ENCODE measurements at places on chromosomes 13 and 19.
A peak's percentile ranks its signal among the peaks of the same experiment; 100 is the strongest.

DNA sequence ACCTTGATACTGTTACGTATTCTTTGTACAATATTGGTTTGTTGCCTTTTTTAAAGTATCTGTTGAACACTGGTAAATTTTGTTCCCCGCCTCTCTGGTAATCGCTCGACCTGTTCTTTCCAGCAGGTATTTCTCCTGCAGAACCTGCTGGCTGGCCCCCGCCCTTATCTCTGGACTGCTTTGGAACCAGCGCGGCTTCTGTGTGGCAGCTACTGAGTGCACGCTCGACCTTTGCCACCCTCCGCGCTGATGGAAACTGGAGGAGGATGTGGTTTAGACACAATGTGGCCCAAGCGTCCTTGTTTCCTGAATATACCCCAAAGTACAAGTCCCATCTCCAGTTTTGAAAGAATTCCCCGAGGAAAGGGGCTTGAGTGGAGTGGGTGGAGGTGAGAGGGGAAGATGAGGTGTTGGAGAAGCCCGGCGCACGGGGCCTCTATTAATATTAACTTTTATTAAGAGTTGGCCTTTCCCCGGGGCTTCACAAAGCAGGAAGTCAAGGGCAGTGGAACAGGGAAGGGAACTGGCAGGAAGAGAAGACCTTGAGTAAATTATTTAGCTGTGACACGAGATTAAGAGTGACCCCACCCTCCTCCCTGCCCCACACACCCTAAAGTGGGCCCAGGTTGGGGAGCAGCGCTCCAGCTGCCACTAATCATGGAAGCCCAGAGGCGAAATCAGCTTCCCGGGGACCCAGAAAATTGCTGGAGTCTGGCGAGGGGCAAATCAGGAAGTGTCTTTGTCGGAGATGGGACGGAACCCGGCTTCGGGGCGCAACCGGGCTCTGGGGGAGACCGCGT, 16.0 kb downstream of the CDX2 start:
- no peak for DNase-seq

GRCh38 chr19:3148503-3148902, 12.7 kb downstream of the GNA15 start:
- no peak for DNase-seq

- no peak for DNase-seq
These were observed 39.9 kb downstream of the ITGBL1 start for GRCh38 chr13:101492251-101492910.

DNA sequence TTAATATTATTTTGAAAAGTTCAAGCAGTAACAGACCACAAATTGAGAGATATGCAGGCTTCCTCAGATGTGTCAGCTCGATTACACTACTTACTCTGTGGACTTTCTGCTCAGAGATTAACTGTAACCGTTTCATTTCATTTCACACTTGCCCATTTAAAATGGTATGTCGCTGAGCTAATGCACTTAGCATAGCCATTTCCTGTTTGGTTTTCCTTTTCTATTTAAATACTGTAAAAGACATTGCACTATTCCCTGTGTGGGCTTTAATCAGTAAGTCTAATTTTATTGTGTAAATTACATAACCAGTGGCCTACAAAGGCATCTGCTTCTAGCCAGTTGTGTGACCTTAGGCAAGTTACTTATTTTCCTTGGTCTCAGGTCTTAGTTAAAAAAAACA, 237.6 kb downstream of the LACC1 start:
- DNase-seq: no peak

DNA sequence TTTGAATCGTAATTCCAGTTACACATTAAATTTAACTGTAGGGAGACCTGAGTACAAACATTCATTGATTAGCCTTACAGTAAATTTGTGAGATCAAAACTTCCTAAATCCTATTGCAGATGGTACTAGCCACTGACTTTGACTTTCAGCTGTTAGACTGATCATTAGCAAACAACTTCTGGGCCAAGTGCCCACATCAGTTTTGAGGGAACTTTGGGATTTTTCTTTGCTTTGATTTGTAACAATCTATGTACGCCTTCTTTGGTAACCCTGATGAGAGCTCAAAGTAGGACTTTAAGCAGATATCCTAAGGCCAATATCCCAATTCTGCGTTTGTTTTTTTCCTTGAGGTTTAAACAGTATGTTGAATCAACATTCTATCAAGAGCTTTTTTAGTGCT, 131.5 kb downstream of the DLEU7 start:
- no peak for DNase-seq

DNA sequence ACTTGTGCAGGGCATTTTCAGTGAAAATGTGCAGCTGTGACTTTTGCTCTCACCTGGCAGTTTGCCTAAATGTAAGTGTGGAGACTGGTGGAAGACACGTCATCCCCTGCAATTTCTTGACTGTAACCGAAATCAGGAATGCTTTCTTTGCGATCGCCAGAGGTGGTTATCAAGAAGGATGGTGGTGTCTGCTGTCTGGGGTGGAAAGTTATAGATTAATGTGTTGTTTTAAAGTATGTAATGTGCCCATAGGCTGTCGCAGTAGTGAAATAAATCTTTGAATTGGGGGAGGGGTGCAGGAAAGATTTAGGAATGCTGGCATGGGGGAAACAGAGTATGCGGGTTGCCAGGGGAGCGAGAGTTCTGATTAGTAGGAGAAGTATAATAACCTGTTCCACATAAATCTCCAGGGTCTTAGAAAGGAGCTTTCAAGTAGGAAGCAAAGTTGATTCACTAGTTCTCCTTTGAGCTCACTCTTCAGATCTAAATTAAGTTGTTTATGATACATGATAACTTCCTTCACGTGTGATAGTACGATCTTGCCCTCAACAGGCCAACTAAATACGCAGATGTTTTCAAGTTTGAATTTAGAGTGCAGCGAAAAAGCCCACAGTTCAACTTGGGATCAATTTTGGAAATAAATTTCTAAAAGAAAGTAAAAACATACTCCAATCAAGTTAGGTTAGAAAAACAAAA, 1520.0 kb upstream of the SLC10A2 start:
- DNase-seq: no peak

- no peak for DNase-seq
These were observed 32.7 kb downstream of the VSTM1 start for GRCh38 chr19:54030895-54031586.

- DNase-seq: no peak
These were observed 874 bp downstream of the TRIM28 start for GRCh38 chr19:58544591-58545285.

- DNase-seq: no peak
These were observed 4.0 kb downstream of the RTN2 start for GRCh38 chr19:45492627-45493470.

GRCh38 chr19:29337029-29337428, 124.1 kb upstream of the UQCRFS1 start:
- no peak for DNase-seq

DNA sequence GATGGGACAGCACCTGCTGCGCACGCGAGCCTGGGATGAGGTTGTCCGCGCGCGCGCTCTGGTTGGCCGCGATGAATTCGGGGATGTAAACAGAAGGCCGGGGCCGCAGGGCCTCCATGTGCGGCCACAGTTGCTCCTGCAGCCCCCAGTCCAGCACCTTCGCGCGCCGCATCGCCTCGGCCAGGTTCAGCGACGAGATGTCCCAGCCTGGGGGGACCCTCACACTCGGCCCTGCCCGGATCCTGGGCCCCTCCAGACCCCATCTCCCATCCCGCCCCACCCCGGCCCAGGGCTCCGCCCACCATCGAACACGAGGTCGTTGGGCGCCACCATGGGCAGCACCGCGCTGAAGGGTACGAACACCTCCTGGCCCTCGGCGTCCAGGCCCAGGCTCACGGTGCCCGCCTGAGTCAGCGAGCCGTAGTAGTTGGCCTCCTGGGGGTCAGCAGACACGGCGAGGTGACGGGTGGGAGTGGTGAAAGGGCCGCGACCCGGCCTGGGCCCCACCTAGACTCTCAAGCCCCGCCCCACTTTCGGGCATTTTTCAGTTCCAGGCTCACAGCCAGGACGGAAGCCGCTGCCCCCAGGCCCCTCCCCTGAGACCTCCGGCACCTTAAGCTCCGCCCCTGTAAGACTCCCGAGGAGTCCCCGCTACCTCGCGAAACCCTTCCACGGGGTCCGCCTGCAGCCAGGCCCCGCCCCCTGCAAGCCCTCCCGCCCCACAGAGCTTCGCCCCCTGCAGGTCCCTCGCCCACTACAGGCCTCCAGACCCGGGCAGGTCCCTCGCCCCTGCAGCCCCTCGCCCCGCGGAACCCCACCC, 1.1 kb downstream of the ISYNA1 start:
- DNase-seq: peak; percentile 82

DNA sequence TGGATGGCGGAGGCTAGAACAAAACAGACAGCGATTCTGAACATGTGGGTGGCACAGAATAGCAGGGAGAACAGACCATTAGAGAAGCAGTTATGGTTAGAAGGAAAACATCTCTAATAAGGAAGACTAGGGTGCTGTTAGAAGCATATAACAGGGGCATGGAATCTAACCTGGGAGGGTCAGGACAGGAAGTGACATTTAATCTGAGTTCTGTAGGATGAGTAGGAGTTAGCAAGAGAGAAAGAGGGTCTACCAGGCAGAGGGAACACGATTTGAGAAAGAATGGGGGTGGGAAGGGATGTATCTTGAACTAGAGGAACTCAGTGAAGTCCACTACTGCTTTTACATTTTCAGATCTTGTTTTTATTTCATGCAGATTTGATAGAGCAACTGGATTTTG, 48.6 kb downstream of the B3GLCT start:
- DNase-seq: no peak

GRCh38 chr13:80132741-80133601, 208.0 kb downstream of the SPRY2 start:
- DNase-seq: no peak

- no peak for DNase-seq
These were observed 5.5 kb upstream of the SAE1 start for GRCh38 chr19:47124937-47125668.

DNA sequence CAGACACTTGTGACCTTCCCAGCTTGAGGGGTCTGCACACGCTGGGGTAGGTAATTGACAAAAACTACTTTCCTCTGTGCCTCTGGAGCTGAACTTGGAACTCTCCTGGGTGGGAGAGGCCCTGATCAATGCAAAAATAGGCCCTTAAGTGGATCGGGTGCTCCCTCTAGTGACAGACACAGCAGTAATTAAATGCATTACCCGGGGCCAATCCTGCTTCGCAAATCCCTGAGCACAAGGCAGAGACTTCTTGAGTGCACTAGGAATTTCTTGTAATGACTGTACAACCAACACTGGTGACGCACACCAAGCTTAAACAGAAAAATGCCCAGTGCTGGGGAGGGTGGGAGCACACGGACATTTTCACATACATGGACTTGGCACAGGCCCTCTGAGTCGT, 10.6 kb upstream of the UBE2S start:
- DNase-seq: peak; percentile 29

DNA sequence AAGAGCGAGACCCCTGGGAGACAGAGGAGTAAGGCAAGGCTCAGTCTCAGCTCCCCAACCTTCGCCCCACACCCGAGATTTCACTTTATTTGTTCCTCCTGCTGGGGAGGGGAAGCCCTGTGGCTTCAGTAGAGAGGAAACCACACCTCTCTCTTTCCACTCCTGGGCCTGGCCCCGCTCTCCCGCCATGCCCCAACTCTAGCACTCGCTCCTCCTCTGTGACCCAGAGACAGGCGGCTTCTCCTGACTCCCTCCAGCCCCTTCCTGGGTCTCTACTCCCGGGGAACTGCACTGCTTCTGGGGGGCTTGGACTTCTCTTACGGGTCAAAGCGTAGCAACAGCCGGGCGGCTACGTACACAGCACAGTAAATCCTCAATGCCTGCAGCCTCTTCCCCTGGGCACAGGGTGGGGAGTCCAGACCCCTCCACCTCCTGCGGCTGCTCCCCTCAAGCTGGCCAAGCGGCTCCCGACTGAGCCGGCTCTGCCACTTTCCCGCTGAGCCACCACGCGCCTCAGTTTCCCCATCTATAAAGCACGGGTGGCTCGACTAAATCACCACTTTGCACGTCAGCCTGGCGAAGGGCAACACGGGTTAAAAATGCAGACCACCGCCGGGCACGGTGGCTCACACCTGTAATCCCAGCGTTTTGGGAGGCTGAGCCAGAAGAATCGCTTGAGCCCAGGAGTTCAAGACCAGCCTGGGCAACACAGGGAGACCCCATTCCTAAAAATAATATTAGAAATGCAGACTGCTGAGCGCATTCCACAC, 1.4 kb downstream of the RNF126 start:
- peak; percentile 35 for DNase-seq

GRCh38 chr19:1609680-1610474, 4.6 kb upstream of the UQCR11 start:
- DNase-seq: no peak

DNA sequence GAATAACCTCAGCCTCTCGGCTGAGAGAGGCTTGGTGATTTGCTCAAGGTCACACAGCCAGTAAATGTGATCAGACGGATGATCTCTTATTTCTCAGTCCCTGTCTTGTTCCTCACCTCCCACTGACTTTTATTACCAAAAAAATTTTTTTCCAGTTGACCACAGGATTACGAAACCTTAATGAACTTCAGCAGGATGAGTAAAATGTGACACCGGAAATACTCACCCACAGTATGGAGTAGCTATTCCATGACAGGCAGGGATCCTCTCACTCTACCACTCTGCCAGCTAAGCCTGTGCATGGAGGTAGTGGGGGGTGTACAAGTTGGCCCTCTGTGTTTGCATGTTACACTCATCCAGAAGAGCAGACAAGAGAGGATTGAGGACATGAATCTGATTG, 916.4 kb downstream of the UQCRFS1 start:
- no peak for DNase-seq

DNA sequence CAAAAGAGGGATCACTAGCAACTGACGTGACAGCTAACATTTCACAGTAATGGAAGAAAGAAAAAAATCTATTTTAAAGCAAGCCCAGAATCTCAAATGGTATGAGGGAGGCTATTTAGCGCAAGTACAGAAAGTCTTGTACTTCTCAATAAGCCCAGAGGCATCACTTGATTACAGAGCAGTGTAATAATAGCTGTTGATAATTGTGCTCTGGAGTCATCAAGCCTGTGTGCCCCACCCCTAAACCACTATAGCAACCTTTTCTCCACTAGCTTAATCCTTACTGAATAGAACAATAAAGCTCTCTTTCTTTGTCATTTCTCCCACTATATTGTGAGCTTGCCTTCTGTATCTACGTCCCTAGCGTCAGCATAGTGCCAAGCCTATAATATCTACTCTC, 56.6 kb downstream of the FREM2 start:
- DNase-seq: no peak

DNA sequence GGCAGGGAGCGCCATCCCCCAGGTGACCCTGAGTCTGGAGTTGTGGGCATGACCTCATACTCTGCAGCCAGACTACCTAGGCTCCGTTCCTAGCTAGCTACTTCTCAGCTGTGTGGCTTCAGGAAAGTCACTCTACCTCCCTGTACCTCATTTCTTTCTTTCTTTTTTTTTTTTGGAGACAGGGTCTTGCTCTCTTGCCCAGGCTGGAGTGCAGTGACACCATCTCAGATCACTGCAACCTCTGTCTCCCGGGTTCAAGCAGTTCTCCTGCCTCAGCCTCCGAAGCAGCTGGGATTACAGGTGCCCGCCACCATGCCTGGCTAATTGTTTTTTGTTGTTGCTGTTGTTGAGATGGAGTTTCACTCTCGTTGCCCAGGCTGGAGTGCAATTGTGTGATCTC, 15.0 kb downstream of the PLIN3 start:
- DNase-seq: no peak

- DNase-seq: no peak
These were observed 1.3 kb downstream of the DNAJB1 start for GRCh38 chr19:14516746-14517438.

- no peak for DNase-seq
These were observed 51.4 kb upstream of the SLC15A1 start for GRCh38 chr13:98803921-98804320.

GRCh38 chr13:32751340-32751739, 165.1 kb downstream of the PDS5B start:
- DNase-seq: no peak

- no peak for DNase-seq
These were observed 24.1 kb upstream of the WTIP start for GRCh38 chr19:34457446-34457845.

All from effector CD8-positive, alpha-beta T cell (primary cell).